ENCODE measurements at places on chromosomes 3 and 15.

GRCh38 chr3:194673761-194674160, 1.8 kb upstream of the LSG1 start:
- DNase-seq: no peak

DNA sequence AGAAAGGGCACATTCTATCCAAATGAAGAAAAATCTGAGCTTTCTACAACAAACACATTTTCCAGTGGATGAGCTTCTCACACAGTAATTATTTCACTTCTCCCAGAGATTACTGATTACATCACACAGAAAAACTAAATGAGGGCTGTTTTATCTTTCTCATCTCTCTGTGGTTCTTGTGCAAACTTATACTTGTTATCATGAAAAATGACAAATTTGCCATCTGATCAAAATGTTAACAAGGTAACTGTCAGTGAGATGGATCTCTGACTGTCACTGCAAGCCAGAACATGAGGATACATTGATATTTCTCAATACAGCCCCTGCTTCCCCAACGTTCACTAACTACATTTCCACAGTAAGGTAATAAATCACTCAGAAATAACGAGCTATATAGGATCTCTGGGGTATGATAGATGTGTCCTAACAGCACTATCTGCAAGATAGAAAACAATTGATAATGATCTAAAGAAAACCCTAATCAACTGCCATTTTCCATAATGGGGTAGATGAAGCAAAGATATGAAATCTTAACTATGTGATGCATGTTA, 829.3 kb upstream of the CFAP20DC start:
- DNase-seq: no peak

DNA sequence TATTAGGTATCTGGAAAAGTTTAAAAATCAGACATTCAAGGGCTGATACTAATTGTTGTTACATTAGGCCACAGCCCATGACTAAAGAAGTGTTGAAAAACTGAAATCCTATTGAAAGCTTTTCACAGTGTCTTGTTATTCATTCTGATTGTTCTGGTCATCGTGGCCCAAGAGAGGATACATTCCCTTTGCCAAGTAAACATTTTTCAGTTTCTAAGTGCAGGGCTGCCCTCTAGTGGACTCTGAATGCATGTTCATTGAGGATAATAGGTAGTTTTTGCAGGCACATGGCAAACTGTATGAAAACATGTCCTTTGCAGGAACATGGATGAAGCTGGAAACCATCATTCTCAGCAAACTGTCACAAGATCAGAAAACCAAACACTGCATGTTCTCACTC, 181.1 kb downstream of the MYRIP start:
- no peak for DNase-seq

- no peak for DNase-seq
Observed at GRCh38 chr3:46549989-46550388, 16.1 kb downstream of the LRRC2 start.

DNA sequence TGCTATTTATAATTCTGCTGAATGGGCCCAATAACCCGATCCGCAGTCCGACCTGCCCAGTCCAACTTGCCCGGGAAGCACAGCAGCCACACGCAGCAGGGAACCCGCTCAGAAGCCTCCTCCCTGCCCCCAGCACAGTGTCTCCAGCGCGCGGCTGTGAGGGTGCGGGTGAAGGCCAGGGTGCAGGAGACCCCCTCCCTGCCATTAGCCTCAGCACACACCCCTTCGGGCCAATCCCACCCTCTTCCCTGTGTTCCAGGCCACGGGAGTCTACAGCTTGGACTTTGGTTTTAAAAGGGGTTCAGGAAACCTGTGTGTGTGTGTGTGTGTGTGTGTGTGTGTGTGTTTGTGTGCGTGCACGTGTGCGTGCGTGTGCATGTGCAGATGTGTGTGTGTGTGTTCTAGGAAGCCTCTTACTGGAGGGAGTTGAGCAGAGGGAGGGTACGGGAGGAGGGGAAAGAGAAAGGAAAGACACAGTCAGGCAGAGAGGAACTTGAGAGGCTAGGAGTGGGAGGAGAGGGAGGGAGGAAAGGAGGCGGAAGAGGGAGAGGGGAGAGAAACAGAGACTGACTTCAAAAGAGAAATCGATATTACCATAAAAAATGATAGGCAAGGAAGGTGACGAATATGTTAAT, 34.2 kb downstream of the ATP2B2 start:
- no peak for DNase-seq

- no peak for DNase-seq
Observed at GRCh38 chr3:33392144-33392543, 48.1 kb downstream of the UBP1 start.

GRCh38 chr3:8766148-8766547, 3.3 kb downstream of the OXTR start:
- DNase-seq: no peak

DNA sequence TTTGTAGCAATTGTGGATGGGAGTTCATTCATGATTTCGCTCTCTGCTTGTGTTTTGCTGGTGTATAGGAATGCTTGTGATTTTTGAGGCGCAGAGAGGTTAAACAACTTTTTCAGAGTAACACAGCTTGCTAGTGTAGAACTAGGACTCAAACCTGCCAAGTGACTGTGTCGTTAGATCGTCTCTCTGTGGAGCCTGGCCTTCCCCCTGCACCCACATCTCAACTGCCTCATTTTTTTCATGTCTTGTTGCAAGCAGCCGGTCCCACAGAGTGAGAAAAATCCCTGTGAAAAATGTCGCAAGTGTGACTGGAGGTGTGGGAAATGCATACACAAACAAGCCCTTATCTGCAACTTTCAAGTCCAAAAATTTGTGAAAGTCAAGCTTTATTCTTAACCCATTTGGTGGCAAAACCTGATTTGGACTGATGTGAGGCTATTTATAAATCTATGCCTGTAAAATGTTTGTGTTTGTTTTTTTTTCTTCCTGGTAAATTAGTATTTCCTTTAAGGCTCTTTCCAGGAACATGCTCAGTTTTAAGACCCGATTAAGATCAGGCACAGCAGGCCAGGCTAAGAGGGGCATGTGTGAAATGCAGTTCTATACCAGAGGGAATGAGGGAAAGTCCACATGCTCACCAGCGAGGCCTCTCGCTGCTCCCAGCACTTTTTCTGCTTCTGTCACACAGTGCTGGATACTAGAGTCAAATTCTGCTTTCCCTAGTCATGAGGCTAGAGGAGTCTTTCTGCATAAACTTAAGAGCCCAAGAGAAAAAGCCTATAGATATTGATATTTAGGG, 25.8 kb downstream of the ST6GAL1 start:
- DNase-seq: no peak

DNA sequence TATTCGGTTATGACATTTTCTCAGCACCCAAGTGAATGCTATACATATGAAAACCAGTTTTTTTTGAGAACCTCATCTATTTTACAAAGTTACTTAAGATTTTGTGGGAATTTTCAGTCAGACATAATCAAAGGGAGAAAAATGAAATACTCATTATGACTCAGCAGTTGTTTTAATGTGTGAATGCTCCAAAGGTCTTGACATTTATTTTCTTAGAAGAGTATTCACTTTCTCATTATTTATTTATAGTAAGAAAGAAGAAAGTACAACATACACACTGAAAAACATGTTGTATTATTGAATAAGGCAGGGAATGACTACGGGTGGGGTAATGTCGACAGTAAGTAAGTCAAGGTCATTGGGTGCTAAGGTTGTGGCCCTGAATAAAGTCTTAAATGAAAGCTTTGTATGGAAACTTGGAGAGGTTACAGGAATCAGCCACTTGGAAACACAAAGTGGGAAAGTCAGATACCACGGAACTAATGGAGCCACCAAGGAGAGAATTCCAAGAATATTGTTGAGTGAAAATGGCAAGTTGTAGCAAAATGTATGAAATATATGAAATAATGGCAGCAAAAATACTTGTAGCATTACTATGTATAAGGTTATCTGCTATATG, 844.5 kb downstream of the TBL1XR1 start:
- no peak for DNase-seq

- no peak for DNase-seq
Observed at GRCh38 chr3:121362035-121362734, 183.6 kb downstream of the POLQ start.

DNA sequence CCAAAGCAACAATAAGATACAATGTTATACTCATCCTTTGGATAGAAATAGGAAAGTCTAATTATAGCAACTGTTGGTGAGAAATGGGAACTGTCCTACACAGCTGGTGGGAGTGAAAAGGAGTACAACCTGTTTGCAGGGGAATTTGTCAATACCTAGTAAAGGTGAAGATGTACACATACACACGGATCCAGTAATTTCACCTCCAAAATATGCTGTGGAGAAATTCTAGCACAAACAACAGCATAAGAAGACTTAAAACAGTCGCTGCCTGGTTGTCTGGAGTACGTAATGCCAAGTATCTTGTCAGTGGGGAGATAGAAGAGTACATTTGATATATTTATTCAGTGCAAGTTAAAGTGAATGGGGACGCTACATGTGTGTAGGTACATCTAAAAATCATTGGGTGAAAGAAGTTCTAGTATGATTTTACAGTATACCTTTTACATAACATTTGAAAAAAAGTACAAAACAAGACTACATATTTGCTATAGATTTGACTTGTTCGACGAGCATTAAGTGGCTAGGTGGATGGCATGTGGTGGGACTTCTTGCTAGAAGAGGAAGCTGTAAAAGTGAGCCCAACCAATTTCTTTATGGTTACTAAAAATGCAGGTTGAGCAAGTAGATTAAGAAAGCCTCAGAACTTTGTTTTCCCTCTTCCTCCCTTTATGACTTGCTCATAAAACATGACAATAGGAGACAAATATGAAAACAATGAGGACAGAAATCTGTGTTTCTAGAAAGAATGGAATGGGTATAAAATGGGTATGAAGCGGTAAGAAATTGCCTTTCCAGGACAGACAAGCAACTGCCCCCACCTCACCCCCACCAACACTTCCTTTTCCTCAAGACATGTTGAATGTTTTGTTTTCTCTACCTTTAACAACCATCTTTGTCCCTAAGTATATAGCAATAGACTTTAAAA, 50.2 kb upstream of the CCR4 start:
- DNase-seq: no peak

DNA sequence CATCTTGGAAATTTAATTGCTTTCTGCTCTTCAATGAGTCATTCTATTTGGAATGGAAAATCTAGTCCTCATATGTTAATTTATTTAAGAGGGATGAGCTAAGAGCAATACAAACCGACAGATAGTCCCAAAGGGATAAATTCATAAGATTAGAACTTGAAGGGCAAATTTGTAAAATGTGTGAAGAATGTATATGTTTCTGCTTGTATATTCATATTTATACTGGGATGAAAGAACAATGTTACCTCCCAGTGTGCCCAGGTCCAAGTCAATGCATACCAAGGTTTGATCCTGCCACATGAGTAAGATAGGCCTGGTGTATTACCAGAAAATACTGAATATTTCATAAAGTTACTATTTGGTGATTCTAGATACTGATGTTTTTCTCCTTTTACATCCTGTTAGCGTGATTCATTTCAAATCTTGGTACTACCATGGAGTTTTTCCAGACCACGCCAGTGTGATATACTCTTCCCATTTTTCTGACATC, 255.6 kb upstream of the SEMA6D start:
- DNase-seq: no peak

DNA sequence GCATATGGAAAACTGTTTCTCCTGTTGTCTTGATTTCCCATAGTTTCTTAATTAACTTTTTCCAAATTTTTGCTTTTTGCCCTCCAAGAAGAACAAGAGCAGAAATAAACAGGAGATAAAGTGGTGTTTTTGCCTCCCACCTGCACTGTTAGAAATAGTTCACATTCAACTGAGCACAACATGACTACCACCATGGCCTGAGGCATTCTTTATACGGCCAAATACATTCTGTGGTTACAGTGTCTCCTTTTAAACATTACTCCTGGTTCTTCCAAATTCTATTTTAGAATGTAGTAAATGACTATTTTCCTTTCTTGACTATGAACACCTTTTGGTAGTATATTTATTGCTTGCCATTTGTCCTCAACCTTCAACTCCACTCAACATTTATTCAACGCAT, 98.5 kb downstream of the LARS2 start:
- DNase-seq: no peak

- DNase-seq: no peak
Observed at GRCh38 chr15:48868536-48868935, 9.4 kb upstream of the EID1 start.

All from stimulated activated CD4-positive, alpha-beta T cell treated with anti-CD3 and anti-CD28 coated beads, Interleukin-1b, Interleukin-23, amount 100 ng/mL, for 1 hour (primary cell).